Activated T-helper 1 cell treated with Interleukin-2 at 50 U/mL for 16 hours (primary cell): ENCODE measurements at places on chromosomes 3 and 15.

DNA sequence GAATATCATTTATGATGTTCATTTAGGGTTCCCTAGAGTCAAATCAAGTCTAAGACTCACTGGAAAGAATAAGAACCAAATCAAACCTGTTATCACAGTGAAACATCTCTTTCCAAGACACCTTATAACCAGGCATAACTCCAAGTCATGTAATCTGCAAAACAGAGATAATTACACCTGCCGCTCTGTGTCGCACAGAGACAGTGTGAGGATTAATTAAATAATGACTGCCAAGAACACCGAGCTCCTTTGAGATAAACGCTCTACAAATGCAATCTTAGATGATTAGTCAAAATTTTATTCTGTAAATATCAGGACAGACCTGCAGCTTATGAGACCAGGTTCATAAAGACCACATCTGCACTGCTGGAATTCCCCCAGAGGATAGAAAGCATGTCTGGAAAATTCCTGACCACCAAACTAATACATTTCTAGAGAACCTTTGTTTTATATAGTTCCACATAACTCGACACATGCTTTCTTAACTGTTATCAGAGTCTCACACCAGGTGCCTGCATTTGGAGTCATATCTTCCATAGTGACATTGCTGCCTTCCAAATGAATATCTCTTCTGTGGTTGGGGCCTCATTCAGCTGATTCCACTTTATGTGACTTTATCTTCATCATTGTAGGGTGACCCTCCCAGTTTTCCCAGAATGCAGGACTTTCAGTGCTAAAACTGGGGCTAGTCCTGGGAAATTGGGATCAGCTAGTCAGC, 252.8 kb downstream of the CD47 start:
- DNase-seq = no peak

DNA sequence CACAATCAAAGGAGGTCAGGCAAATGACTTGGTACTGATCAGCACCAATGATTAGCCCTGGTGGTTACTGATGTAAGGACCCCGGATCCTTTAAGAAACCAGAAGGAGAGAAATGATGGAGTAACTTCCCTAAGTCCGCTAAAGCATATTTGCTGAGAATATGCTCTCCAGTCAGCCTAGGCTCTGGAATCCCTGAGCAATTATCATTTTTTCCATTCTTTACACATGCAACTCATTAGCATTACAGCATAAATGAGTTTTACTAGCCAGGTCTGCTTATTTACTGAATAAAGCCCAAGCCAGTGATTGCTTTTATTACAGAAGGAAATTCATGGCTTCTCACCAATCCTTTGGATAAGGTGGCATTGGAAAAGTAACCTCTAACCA, 139.2 kb upstream of the WNT5A start:
- DNase-seq = no peak

DNA sequence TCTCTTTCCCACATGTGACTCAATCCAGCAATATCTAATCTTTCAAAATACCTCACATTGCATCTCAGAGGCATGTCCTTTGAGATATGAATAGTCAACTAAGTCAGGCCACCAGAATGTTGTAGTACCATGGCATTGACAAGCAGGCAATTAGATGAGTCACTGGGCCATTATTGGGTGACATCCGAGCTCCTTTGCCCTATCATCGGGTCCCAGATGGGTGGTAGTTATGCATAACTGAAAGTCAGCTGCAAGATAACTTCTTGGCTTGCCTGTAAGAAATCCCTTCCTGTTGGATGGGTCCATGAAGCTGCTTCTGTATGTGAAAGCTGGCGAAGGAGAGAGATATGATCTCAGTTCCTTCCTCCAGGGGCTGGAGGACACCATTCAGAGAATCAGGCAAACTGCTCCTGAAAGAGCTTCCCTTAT, 32.8 kb downstream of the ARRDC4 start:
- DNase-seq = no peak

DNA sequence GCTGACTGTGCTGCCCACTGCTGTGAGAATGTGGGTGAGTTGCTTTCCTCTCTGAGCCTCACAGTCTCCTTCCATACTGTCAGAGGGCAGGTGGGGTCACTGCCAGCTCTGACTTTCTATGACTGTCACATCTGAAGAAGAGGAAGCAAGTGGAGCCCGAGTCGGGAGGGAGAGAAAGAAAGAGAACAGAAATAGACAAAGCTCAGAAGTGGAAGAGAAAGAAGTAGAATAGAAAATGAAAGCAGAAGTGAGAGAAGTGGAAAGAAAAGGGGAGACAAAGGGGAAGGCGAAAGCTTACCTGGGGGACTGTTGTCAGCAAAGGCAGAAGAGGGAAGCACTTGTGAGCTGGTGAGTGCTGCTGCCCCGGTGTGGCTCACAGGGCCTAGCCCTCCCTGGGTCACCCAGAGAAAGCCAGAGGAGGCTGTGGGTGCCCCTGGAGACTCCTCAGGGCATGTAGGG, 57.9 kb downstream of the EPHB1 start:
- no peak for DNase-seq
